ENCODE measurements at places on chromosomes 2 and 18.

DNA sequence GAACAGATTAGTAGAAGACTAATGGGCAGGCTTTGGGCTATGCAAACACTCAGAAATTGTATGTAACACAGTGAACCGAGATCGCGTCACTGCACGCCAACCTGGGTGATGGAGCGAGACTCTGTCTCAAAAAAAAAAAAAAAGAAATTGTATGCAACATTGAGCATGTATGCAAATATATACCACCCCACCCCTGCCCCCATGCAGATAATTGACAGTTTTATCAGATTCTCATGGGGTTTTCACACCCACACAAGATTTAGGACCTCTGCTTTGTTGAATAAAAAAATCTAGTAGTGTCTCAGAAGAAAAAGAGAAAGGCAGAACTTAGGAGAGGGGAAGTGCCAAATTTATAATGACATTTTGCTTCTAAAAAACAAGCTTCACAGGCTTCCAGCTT, 131.6 kb upstream of the FN1 start:
- DNase-seq = no peak

GRCh38 chr2:130808482-130809268, 28.0 kb upstream of the ARHGEF4 start:
- peak; percentile 91 for DNase-seq

DNA sequence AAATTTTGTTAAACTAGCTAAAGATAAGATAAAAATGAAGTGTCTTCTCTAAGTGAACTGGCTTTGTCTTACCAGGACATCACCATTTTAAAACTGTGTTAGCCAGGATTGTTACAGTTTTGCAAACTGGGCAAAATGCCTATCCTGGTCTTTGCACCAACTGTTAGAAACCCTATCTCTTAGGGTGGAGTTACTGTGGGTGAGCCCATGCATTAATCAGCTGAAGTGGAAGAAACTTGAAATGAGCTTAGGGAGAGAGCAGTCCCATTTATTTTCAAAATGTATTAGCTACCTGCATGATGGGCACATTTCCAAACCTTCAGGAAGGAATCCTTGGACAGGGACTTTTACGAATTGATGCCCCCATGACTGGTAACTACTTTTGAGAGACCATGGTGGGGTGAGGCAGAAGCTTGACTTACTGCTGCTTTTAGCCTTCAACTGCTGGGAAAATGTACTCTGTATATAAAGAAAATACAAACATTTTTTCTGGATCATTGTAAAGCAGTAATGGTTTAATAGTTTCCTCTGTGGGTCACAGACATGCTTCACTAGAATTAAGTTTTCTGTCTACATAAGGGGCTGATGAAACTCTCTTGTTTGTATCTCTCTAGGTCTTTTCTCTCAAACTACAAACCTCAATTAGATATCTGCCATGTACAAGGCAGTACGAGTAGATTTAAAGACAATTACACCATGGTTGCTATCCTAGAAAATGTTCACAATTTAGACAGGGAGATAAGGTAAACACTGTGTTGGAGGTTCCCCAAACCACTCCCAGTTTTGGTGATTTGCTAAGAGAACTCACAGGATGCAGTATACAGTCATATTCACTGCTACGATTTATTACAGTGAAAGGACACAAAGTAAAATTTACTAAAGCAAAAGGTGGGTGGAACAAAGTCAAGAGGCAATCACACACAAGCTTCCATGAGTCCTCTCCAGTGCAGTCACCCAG, 321.4 kb upstream of the MMADHC start:
- DNase-seq = no peak

GRCh38 chr2:65349863-65350262, 82.5 kb downstream of the SPRED2 start:
- peak; percentile 61 for DNase-seq

DNA sequence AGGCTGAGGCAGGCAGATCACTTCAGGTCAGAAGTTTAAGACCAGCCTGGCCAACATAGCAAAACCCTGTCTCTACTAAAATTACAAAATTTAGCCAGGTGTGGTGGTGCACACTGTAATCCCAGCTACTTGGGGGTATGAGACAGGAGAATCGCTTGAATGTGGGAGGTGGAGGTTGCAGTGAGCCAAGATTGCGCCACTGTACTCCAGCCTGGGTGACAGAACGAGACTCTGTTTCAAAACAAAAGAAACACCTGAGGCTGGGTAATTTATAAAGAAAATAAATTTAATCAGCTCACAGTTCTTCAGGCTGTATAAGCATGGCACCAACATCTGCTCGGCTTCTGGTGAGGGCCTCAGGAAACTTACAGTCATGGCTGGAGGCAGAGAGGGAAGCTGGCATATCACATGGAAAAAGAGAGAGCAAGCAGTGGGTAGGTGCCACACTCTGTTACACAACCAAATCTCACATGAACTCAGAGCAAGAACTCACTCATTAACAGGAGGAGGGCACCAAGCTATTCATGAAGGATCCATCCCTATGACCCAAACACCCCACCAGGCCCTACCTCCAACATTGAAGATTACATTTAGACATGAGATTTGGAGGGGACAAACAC, 244.1 kb upstream of the RBBP8 start:
- no peak for DNase-seq

Data from foreskin keratinocyte (primary cell).